Fibroblast of pulmonary artery (primary cell): ENCODE measurements at places on chromosomes 3 and 15.

DNA sequence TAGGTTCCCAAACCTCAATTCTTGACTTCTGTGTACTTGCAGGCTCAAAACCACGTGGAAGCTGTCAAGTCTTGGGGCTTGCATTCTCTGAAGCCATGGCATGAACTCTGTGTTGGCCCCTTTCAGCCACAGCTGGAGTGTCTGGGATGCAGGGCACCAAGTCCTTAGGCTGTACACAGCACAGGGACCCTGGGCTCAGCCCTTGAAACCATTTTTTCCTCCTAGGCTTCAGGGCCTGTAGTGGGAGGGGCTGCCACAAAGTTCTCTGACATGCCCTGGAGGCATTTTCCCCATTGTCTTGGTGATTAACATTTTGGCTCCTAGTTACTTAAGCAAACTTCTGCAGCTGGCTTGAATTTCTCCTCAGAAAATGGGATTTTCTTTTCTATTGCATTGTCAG lies 135.4 kb downstream of the ATG7 start:
- no peak for DNase-seq

DNA sequence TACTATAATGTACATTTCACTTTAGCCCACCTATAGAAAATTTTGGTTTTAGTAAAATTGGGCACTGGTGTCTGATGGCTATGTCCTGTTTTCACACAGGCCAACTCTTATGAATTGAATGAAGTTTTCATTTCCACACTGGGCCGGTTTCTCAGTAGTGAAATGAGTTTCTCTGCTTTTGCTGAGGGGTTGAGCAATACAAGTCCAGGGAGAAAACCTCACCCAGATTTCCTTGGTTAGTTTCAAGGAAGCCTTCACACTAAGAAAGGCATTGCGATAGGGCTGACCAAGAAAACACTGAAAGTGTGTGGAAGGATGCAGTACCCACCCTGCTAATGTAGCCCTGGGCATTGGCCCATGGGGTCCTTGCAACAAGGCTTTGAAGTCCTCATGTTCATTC lies 331.5 kb upstream of the CFAP20DC start:
- no peak for DNase-seq

- DNase-seq, result peak; percentile 4
These were observed 101.8 kb downstream of the STT3B start for GRCh38 chr3:31634476-31634875.

DNA sequence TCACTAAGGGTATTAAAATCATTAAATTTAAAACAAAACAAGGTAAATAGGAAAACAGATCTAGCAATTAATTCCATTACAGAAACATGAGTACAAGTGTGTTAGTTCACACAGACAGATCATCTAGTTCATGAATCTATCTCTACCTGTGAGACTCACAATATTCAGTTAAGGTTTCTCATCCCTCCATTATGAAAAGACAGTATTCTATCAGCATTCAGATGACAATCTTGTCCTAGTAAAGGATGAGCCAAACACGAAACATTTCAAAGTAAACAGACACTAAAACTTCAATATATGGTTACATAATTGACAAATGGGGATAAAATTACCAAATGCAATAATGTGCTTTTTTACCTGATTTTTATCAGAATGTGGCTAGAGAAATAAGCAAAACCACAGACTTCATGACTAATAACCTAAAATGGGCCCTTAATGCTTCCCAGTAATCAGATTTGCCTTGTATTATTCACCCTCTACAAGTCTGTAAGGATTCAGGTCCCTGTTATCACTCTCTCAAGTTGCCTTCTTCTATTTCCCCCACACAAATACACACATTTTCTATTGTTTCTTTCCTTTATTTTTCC lies 126.8 kb downstream of the DLG1 start:
- peak; percentile 30 for DNase-seq

- DNase-seq, result peak; percentile 57
These were observed 28.4 kb upstream of the SMAD6 start for GRCh38 chr15:66673410-66674322.
